ENCODE measurements at places on chromosomes 2 and 18. TPM values are rescaled to one million over a fixed set of nuclear protein-coding genes. Genes with fewer than 3 reads are reported as not detected.

The PRKAG3 gene
- total RNA-seq = not detected

The DPYSL5 gene
- total RNA-seq = not detected

The CNOT9 gene
- total RNA-seq = 68.9 TPM

The POTEC gene
- not detected for total RNA-seq

The NOSTRIN gene
- total RNA-seq = not detected

The GPR45 gene
- total RNA-seq = not detected

The KCNJ3 gene
- not detected for total RNA-seq

The ELOA2 gene
- total RNA-seq = not detected

The CFC1 gene
- not detected for total RNA-seq

The APCDD1 gene
- total RNA-seq = 0.95 TPM

The ARHGAP28 gene
- 23.4 TPM for total RNA-seq

The KCNF1 gene
- total RNA-seq = 0.42 TPM

- H3K4me1 ChIP-seq = peaks cover 39% of the 10 kb centered on the region
- no peaks in the 10 kb centered on the region for H3K36me3 ChIP-seq
- no peaks in the 10 kb centered on the region for H3K27me3 ChIP-seq
- H3K27ac ChIP-seq = peak overlapping the region; percentile 97
- H3K4me3 ChIP-seq = peak overlapping the region; percentile 44
These were observed 260.8 kb downstream of the RDH14 start for GRCh38 chr2:18299423-18300212.

DNA sequence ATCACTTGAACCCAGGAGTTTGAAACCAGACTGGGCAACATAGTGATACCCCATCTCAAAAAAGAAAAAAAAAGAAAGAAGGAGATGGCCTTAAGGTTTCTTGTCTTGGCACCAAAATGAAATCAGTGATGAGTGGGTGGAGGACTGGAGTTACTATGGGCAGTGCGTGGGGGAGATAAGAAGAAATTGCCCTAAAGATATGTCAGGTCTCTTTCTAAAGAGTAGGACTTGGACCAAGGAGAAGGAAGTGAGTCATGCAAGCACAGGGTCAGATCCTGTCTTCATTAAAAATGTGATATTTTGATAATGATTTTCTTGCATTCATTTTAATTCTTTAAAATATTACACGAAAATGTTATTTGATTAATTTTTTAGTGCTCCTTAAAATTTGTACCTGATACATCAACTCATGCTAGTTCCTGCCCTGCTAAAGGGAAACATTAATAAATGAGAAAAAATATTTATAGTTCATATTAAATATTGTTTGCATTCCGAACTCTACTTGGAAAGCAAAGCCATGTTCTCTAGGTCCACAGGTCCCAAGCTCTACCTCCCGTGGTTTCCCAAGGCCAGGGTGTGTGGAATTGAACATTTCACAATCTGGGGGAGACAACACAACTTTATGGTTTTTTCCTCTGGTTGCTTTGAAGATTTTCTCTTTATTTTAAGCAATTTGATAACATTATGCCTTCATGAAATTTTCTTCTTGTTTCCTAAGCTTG is 62.6 kb upstream of the CTLA4 start:
- DNase-seq = no peak
- H3K27ac ChIP-seq = no peak overlapping the region
- H3K36me3 ChIP-seq = no peaks in the 10 kb centered on the region
- H3K27me3 ChIP-seq = no peaks in the 10 kb centered on the region
- peaks cover 29% of the 10 kb centered on the region for H3K4me1 ChIP-seq

DNA sequence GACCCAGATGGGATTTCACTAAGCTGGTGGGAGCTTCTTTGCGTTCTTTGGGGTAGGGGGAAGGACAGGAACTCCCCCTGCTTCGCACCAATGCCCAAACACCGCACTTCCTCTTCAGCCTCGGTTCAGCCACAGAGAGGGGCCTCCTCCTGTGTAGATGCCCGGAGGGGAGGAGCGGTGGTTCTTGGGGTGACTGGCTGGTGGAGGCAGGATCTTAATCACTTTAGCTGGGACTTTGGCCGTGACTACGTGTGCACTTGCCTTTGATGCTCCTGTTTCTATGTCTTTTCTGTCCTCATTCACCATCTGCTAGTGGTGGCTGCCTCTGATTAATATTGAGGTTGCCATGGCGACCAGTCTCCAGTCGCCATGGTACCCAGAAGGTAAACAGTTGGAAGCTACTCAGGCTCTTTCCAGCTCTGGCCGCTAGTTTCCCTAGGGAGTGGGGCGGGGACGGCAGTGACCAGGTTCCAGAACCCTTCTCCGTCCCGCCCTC is 1.9 kb downstream of the CNGA3 start:
- H3K36me3 ChIP-seq = no peaks in the 10 kb centered on the region
- peaks cover 42% of the 10 kb centered on the region for H3K27me3 ChIP-seq
- DNase-seq = no peak
- no peaks in the 10 kb centered on the region for H3K4me1 ChIP-seq
- no peak overlapping the region for H3K4me3 ChIP-seq
- no peak overlapping the region for H3K27ac ChIP-seq

DNA sequence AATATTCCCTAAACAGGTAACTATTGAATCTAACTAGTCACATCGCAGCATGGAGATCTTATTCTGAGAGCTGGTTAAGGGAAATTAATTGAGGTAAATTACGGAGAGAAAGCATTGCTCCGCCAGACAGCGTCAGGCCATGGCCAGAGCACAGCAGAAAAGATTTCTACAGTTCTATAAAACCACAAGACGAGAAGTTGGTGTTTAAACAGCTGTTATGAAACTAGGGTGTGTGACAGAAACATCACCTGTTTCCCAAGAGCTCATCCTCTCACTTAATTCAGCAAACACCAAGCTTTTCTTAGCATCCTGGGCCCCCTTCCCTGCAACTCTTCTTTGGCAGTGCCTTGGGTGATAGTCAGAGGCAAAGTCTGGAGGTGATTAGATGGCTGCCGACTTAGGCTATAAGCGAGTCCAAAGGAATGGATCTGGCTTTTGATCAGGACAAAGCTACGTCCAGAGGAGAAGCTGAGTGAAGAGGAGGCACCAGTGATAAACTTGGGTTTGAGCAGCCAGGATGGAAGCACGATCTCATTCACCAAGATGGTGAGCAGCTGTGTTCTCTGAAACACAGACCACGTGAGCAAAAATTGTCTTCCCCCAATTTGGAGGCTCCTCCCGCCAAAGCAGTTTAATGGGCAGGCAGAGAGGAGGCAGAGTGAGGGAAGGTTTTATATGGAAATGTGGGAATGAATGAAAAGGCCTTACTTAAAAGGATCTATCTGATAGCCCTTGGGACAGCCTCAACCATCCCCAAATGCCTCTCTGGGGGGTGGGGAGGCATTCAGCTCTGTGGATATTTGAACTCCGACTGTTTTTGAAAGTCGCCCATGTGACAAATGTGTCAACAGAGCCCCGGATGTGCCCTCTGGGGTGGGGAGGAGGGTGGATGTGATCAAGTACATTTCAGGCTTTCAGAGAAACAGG is 57.8 kb downstream of the PKDCC start:
- no peak overlapping the region for H3K27ac ChIP-seq
- H3K36me3 ChIP-seq = no peaks in the 10 kb centered on the region
- H3K4me1 ChIP-seq = peaks cover 8% of the 10 kb centered on the region
- H3K4me3 ChIP-seq = no peak overlapping the region
- H3K27me3 ChIP-seq = peaks cover 17% of the 10 kb centered on the region

DNA sequence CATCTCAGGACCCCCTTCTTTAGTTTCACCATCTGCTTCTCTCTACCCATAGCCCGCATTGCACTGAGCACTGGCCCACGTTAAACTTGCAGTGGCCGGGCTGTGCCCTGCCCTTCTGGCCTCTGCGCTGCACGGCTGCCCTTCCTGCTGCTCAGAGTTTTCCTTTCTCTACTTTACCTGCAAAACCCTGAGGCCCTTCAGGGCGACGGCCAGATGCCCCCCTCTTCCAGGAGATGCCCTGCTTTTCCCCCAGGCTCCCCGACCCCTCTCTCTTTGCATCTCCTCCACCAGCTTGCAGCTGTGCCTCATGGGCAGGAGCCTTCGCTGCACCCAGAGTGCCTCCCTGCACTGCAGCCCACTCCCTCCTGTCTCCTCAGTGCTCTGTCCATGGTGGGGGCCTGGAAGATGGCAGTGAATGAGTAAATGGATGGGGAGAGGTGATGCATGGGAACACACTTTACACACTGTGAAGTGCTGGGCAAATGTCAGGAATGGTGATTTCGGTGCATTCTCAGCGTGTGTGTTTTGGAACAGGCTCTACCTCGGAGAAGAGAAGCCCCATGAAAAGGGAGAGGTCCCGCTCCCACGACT is 53.8 kb downstream of the NTSR2 start:
- H3K27ac ChIP-seq = no peak overlapping the region
- no peak overlapping the region for H3K4me3 ChIP-seq
- H3K36me3 ChIP-seq = no peaks in the 10 kb centered on the region
- no peaks in the 10 kb centered on the region for H3K27me3 ChIP-seq
- no peaks in the 10 kb centered on the region for H3K4me1 ChIP-seq

- H3K36me3 ChIP-seq = no peaks in the 10 kb centered on the region
- peaks cover 7% of the 10 kb centered on the region for H3K27me3 ChIP-seq
- no peak overlapping the region for H3K4me3 ChIP-seq
These were observed 9.7 kb upstream of the DNAJB2 start for GRCh38 chr2:219269362-219270054.

- peak overlapping the region; percentile 83 for H3K27ac ChIP-seq
- no peaks in the 10 kb centered on the region for H3K27me3 ChIP-seq
- H3K36me3 ChIP-seq = no peaks in the 10 kb centered on the region
- no peak overlapping the region for H3K4me3 ChIP-seq
- DNase-seq = peak; percentile 88
These were observed 24.4 kb upstream of the AAK1 start for GRCh38 chr2:69667805-69668382.

- no peaks in the 10 kb centered on the region for H3K36me3 ChIP-seq
- H3K27ac ChIP-seq = no peak overlapping the region
- H3K4me1 ChIP-seq = peaks cover 9% of the 10 kb centered on the region
- no peaks in the 10 kb centered on the region for H3K27me3 ChIP-seq
These were observed 60.1 kb upstream of the PAX3 start for GRCh38 chr2:222358876-222359275.

DNA sequence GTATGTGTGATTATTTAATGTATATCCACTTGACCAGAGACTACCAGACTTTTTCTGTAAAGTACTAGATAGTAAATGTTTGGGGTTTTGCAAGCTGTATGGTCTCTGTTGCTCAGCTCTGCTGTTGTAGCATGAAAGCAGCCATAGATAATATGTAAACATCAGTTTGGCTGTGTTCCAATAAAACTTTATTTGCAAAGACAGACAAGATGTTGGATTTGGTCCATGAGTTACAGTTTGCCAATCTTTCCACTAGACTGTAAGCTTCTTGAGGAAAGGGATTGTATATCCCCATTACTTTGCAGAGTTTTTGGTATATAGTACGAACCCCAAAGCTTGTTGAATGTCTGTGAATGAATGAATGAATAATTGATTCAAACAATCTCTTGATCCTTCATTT is 17.2 kb downstream of the REL start:
- no peak overlapping the region for H3K4me3 ChIP-seq
- no peak for DNase-seq
- H3K27ac ChIP-seq = no peak overlapping the region
- peaks cover 4% of the 10 kb centered on the region for H3K36me3 ChIP-seq
- H3K4me1 ChIP-seq = no peaks in the 10 kb centered on the region

- H3K27ac ChIP-seq = no peak overlapping the region
- H3K27me3 ChIP-seq = no peaks in the 10 kb centered on the region
- H3K4me3 ChIP-seq = no peak overlapping the region
- no peaks in the 10 kb centered on the region for H3K4me1 ChIP-seq
These were observed 3.6 kb upstream of the KCNJ13 start for GRCh38 chr2:232779934-232780333.

DNA sequence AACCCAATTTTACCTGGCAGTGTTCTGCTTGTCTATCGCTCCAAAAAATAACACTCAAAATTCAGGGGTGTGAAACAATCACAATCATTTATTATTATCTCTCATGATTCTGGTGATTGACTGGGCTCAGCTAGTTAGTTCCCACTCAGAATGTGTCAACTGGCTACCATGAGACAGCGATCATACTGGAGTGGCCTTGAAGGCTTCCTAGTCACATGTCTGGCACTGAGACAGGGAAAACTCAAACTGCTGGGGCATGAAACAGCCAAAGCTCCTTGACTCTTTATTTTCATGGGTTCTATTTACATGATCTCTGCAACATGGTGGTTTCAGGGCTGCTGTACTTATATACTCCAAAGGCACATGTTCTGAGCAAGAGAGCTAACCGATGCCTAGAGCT is 6.2 kb upstream of the ANXA4 start:
- DNase-seq = no peak
- H3K4me1 ChIP-seq = no peaks in the 10 kb centered on the region
- no peaks in the 10 kb centered on the region for H3K27me3 ChIP-seq
- no peak overlapping the region for H3K4me3 ChIP-seq
- no peaks in the 10 kb centered on the region for H3K36me3 ChIP-seq

GRCh38 chr18:64017870-64018269 is 48.0 kb downstream of the SERPINB8 start:
- H3K27me3 ChIP-seq = peaks cover 1% of the 10 kb centered on the region
- H3K27ac ChIP-seq = no peak overlapping the region
- H3K4me1 ChIP-seq = no peaks in the 10 kb centered on the region
- no peaks in the 10 kb centered on the region for H3K36me3 ChIP-seq

GRCh38 chr2:223026357-223027110 is 25.5 kb upstream of the KCNE4 start:
- no peaks in the 10 kb centered on the region for H3K36me3 ChIP-seq
- no peak overlapping the region for H3K4me3 ChIP-seq
- no peaks in the 10 kb centered on the region for H3K27me3 ChIP-seq
- H3K27ac ChIP-seq = no peak overlapping the region

DNA sequence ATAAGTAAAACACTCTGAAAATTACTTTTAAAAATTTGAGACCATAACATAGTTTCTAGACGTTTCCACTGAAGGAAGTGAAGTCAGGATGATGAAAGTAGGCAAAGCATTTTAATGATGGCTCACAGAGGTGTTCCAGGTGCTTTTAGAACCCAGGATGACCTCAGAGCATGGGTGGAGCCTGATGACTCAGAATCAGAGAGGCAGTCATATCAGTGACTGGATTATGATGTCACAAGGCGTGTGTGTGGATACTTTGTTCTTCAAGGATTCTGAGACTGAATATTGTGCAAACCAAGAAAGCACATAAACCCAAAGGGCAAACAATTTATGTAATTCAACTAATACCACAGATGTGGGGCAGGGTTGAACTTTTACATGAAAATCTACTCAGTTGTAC is 208.0 kb upstream of the FBXO11 start:
- H3K27me3 ChIP-seq = no peaks in the 10 kb centered on the region
- no peaks in the 10 kb centered on the region for H3K36me3 ChIP-seq
- peaks cover 12% of the 10 kb centered on the region for H3K4me1 ChIP-seq
- DNase-seq = no peak
